ENCODE measurements at places on chromosomes 1 and 21. TPM values are rescaled to one million over a fixed set of nuclear protein-coding genes. Genes with fewer than 3 reads are reported as not detected.

GRCh38 chr1:202235856-202236837 is 42.5 kb downstream of the LGR6 start:
- peak; percentile 82 for DNase-seq

DNA sequence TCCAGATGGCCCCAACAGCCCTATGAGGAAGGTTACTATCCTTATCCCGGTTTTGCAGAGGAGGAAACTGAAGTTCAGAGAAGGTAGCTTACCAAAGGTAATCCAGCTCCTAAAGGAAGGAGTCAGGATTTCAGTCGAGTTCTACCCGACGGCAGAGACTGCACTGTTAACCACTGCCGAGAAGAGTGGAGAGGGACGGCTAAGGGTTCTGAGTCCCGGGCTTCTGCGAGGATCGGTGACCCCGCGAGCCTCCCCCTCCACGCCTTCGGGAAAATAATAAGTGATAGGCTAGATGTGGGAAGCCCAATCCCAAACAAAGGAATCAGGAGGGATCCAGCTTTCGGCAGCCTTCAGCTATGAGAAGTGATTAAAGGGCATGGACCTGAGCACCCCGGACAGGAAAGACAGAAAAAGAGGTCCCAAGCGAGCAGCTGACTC is 587 bp downstream of the TMEM53 start:
- no peak for DNase-seq

- no peak for DNase-seq
These were observed 242.0 kb downstream of the FOXD2 start for GRCh38 chr1:47679826-47680225.

DNA sequence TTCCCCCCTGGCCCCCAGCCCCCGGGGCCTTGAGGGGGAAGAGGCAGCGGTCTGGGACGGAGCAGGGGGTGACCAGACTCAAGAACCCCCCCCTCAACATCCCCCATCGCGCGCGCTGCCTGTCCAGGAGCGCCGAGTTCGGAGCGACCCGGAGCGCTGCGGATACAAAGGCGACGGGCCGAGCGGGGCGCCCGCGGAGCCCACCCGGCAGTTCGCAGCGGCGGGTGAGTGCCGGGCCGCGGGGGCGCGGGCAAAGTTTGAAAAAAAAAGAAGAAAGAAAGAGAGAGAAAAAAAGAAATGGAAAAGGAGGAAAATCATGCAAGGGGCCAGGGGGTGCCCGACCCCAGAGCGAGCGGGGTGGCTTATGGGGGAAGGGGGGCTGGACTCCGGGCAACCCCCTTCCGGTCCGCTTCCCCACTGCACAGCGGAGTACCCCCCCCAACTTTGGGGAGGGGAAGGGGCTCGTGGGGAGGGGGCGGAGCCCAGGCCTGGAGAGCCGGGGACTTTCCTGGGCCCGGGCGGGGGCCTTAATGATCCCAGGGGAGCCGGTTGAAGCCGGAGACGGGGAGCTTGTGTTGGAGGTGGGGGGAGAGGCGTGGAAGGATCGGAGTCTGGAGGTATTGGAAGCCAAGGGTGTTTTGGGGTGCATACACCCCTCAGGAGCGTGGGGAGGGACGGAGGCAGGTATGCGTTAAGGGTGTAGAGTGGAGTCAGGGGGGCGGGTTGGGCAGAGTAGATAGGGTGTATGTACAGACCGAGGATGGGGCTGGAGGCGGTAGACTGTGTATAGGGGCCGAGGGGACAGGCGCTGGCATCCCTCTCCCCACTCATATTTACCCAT is 502 bp downstream of the VANGL2 start:
- DNase-seq, result no peak

DNA sequence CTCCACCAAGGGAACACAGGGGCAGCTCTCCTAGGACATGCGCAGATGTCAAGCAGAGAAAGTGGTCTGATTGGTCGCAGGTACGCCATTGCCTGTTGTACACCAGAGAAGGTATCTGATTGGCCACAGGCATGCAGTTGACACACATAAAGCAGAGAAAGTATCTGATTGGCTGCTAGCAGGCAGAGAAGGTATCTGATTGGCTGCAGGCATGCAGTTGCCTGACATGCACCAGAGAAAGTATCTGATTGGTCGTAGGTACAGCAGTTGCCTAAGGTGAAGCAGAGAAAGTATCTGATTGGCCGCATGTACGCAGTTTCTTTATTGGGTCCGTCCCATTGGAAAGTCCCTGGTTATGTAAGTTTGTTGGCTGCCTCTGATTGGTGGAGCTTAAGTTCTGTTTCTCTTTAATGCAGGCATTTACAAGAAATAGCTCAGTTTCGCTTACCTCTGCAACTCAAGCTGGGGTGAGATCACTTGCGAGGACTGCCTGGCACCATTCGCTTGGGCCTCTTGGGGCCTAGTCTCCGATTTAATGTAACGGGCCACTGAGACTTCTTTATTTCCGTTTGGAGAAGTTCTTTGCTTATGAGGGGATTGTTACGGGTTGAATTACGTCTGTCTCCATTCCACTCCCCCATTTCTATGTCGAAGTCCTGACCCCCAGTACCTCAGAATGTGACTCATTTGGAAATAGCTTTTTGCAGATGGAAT is 74.2 kb downstream of the SIK1 start:
- no peak for DNase-seq

Gene TTLL7
- 8.1 TPM for polyA plus RNA-seq
